ENCODE measurements at places on chromosomes 5 and 9.

DNA sequence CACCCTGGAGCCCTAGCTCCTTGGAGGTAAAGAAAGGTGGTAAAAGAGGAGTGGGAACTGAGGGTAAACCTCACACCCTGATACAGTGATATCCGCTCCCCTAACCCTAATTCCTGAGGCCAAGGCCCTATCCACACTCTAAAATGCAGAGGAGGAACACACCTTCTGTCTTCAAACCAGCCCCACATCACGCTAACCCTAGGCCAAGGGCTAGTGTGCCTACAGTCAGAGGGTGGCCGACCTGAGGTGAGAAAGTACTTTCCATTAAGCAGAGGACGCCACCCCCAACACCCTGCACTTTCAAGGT, 590 bp downstream of the HDAC3 start:
- DNase-seq = no peak

GRCh38 chr5:14211818-14212803, 69.0 kb downstream of the TRIO start:
- DNase-seq = no peak

DNA sequence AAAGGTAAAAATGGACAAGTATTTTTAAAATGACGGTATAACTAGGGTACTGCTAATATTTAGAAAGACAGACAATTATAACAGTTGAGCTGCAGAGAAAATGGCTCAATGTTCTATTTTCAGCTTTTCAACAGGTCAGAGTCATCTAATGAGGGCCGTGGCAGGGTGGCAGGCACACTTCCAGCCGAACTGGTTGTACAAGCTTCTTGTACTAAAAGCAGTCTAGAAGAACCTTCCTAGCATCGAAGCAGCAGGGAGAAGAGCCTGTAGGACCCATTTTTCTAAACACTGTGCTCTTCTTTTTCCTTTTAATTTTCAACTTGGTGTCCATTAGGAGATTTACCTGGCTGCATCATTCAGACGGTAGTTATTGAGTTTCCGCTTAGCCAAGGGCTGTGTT, 85.6 kb downstream of the SLC28A3 start:
- DNase-seq = no peak

GRCh38 chr9:107627781-107628180, 138.2 kb upstream of the KLF4 start:
- no peak for DNase-seq

- no peak for DNase-seq
Observed at GRCh38 chr9:133111808-133112662, 9.0 kb downstream of the RALGDS start.

GRCh38 chr9:78874061-78874460, 577.1 kb downstream of the PSAT1 start:
- no peak for DNase-seq

DNA sequence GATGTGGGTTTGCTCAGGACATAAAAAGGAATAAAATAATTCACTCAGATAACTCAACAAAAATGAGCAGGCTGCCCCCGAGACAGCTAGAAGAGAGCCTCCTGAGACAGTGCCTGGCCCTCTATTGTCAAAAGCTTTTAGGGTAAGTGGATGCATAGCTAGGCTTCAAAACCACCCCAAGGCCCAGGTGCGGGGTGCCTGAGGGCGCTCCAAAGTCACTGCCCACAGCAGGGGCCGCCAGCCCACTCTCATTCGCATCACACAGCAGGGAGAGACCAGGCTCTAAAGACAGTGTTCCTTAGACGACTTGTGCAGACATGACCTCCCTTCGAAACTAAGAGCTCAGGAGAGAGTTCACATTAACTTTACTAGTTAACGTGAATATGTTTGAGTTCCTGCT, 271.5 kb downstream of the FSTL4 start:
- DNase-seq = no peak

GRCh38 chr9:6173914-6174313, 41.7 kb upstream of the IL33 start:
- DNase-seq = no peak

DNA sequence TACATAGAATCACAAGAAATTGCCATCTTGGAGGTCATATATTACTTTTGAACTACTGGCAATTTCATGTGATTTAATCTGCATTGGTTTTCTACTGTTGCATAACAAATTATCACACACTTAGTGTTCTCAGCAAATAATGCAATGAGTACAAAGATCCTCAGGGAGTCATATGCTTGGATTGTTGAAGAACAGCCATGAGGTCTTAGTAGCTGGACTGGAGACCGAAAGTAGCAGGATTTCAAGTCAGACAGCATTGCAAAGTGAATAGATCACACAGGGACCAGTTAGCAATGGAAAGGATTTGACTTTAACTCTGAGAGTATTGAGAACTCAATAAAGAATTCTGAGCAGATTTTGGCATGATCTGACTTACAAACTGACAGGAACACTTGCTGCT, 32.2 kb upstream of the FRMD3 start:
- peak; percentile 40 for DNase-seq

GRCh38 chr9:76512826-76513225, 53.8 kb downstream of the GCNT1 start:
- DNase-seq = peak; percentile 44

DNA sequence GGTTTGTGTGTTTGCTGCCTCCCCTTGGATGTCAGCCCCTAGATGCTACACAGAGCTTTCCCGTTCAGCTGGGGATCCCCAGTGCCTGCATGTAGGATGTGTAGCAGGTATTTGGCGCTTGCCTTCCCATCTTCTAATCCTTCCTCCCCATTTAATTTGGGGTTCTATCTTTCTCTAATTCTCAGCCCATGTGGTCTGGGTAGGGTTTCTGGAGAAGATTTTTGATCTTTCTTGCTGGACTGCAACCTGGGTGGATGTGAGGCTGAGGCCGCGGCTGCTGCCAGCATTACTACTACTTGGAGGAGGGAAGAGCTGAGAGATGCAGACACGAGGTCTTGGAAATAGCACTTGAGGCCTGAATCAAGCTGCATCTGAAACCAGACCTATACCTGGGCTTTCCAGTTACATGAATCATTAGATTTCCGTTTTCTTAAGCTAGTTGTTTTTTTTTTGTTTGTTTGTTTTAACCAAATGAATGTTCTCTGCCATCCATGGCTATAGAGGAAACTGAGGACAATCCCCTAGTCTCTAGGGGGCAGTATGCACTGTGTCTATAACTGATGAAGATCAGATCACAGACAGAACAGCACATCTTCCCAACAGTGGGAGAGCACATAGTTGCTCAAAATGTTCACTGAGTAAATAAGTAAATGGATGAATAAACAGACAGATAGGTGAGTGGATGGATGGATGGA, 178.6 kb downstream of the FGF18 start:
- no peak for DNase-seq

DNA sequence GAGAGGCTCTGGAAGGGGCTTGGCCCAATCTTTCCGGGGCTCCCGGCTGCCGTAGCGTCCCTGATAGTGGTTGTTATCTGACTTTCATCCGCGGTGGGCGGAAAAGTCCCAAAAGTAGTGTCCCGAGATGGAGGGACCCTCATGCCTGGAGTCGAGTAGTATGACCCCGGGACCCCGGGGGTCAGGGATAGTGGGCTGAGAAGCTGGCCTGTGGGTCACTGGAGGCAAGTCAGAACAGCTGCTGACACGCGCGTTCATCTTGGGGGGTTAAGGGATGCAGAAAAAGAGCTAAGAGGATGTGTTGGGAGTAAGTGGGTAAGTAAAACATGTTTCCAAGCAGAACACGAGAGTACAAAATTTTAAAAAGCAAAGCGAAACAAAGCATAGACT, 123.4 kb downstream of the TMEM161B start:
- no peak for DNase-seq

DNA sequence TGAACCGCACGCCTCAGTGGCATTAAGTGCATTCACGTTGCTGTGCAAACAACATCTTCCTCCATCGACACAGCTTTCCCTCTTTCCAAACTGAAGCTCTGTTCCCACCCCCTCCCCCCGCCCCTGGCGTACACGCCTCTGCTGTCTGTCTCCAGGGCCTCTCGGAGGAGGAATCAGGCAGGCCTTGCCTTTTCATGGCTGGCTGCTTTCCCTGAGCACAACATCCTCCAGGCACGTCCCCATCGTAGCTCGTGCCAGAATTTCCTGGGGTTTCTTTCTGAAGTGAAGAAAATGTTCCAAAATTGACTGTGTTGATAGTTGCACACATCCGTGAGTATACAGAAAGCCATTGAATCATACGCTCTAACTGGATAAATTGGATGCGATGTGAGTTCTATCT, 22.3 kb upstream of the TMEM250 start:
- peak; percentile 84 for DNase-seq

DNA sequence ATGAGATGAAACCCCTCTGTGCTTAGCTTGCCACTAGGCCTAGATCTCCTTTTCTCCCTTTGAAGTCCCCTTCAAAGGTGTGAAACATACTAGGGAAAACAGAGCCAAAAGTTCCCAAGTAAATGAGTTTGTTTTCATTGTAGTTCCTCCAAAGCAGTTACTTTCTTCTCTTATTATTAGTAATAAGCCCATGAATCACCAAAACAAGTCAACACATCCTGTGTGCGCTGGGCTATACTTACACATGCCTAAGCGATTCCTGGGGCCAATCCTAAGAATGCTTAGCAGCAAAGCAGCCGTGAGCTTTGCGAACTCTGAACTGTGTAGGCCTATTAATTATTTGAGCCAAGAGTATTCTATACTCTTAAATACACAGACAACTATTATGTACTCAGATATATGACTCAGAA, 7.6 kb downstream of the ENC1 start:
- DNase-seq = no peak

- DNase-seq = peak; percentile 18
Observed at GRCh38 chr9:26744191-26744965, 148.2 kb downstream of the CAAP1 start.

Measured in muscle of back (tissue), 13 donors.